ENCODE measurements at places on chromosomes 12 and 14.

GRCh38 chr14:60092526-60092920, 800 bp downstream of the PCNX4 start:
- DNase-seq = no peak

DNA sequence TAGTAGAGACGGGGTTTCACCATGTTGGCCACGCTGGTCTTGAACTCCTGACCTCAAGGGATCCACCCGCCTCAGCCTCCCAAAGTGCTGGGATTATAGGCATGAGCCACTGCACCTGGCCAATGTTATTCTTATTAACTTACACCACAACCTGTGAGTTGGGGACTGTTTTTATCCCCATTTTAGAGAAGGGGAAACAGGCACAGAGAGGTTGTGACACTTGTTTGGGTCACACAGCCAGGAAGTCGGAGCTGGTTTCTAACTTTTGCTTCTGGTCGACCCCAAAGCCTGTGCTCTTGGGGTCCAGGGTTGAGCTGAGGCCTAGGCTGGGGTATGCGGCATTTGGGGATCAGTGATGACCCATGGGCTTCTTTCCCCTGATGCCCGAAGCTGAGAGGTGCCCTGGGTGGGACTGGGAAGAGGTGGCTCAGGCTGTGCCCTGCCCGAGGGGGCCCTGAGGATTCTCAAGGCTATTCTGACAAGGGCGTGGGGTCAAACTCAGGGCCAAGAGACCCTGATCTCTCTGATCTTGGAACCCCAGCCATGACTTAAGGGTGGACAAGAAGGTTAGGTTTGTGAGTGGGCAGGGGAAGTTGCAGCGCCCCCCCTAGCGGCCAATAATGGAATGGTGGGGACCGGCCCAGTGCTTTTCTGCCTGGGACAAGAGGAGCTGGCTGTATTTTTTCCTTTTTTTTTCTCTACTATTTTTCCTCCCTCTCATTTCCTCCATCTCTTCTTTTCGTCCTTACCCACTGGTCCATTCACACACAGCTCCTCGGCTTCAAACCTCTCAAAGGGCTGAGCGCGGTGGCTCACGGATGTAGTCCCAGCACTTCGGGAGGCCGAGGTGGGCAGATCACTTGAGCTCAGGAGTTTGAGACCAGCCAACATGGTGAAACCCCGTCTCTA, 3.0 kb downstream of the SDSL start:
- no peak for DNase-seq

DNA sequence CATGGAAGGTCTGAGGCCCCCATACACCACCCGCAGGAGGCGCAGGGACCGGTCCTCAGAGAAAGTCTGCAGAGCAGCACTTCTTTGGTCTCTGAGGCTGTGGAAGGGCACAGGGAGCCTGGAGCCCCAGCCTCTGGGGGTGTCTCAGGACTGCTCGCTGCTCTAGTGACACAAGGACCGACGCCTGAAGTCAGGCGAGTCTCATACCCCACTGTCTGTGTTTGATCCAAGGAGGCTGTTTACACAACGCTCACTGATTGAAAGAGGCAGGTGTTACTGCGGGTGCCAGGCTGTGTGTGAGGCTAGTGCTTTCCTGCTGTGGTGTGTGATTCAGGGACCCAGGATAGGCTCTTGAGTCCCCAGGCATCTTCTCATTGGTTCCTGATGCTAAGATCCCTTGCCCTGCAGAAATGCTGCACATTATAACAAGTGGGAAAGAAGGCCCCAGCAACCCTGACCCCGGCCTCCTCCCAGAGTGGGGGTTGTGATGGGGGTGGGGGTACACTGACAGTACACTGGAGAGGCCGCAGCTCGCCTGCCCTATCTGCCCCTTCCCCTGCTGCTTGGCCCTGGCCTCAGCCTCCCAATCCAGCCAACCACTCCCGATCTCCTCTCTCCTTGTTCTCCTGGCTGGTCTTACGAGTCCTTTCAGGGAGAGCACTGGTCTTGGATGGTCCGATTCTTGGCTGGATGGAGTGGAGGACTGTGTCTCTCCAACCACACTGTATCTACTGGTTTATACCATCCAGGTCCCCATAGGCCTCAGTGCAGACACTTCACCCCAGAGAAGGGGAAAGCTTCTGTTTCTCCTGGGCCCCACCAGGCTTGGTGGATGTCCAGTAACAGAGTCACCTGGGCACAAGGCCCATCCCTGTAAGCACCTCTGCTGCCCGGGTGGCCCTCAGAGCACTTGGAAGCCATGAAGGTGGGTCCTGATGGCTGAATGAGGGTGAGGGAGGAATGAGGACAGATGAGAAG, 6.6 kb downstream of the CACNA2D4 start:
- no peak for DNase-seq

- no peak for DNase-seq
These were observed 13.8 kb downstream of the NGDN start for GRCh38 chr14:23483236-23483854.

- no peak for DNase-seq
These were observed 1.4 kb upstream of the RNF10 start for GRCh38 chr12:120532701-120533238.

DNA sequence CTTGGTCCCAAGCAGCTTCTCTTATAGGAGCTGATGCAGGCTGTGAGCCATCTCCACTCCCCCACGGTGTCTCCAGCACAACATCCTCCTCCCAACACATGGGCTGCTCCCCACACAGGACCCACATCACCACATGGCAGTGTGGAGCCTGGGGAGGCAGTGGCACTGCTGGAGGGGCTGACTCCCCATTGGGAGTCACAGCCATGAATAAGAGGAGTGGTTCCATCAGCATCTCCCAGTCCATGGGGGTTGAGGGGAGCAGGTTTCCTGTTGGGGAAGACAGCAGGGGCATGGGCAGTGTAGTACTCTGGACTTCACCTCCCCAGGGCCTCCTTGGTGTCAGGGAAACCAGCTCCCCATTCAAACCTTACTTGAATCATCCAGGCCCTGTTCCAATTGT, 40.5 kb upstream of the OXA1L start:
- no peak for DNase-seq

- no peak for DNase-seq
These were observed 33.4 kb downstream of the ADIPOR2 start for GRCh38 chr12:1724250-1724649.

DNA sequence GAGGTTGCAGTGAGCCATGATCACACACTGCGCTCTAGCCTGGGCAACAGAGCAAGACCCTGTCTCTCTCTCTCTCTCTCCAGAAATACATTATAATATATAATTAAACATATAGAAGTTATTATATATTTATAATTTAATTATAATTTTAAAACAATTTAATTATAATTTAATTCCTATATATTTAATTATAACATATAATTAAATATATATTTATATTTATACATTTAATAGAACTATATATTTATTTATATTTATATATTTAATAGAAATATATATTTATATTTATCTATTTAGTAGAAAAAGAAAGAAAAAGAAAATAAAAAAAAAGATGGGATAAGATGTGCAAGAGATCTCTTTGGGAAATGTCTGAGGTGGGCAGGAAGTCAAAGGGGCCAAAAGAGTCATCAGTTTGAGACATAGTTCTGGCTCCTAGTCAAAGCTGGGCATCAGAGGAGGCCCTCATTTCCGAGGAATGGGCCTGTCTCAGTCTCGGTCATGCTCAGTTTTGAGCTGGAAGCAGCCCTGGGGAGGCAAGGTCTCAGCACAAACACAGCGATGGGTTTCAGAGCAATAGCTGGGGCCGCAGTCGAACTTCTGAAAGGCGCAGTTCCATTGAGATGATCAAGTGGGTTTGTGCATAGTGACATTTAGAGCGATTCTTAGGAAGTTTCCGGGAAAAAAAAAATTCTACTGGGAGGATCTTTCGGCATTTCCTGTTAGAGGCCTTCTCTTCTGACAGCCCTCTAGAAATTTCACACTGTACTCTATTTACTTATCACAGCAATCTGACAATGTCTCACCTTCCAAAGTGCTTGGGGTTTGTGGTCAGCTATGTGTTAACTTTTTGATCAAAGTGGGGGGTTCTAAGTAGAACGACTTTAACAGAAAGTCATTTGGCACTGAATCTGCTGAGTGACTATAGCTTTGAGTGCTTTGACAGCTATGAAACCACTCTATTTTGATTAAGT, 58.7 kb upstream of the GZMB start:
- no peak for DNase-seq

DNA sequence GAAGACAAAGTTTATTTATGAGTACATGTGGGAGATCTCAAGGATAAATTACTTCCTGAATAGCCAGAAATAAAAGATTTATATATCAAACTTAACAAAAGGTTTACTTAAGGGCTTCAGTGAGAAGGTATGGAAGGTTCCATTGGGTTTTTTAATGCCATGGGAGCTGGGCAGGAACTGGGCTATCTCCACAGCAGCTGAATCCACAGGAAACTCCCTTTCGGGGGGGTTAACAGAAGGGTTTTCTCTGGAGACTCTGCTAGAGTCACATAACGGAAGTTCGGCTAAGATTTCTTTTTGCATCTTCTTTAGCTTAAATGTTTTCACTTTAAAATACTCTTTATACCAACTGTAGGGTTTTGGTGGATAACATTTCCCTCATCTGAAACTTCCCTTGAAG, 113.5 kb downstream of the UNC79 start:
- DNase-seq = no peak

DNA sequence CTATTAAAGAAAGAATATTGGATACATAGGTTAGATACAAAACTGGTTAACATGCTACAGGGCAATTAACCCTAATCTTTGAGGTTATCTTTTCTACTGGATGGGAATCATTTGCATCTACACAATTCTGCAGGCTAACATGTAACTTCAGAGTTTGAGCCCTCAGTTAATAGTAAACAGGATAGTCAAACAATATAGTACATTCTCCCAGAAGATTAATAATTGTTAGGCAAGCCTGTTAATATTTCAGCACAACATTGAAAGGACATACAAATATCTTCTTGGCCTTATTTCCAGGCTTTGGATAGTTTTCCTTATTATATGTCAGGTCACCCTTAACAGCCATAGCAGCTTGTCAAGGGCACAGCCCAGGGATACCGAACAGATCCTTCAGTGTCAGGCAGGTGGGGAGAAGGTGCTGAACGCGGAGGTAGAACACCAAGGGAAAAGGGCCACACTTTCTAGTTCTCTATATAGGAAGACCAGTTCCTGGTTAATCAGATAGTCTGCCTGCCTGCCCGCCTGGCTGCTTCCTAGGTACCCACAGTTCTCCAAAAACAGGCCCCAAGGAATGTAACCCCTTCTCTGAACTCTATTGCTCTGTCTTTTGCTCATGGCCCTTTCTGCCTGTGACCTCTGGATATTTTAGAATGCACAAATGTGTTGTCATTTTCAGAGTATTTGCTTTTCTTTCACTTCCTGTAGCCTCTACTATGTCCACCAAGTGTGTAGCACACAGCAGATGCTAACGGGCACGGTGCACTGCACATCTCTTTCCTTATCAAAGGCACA, 256.0 kb downstream of the PCNX1 start:
- no peak for DNase-seq

DNA sequence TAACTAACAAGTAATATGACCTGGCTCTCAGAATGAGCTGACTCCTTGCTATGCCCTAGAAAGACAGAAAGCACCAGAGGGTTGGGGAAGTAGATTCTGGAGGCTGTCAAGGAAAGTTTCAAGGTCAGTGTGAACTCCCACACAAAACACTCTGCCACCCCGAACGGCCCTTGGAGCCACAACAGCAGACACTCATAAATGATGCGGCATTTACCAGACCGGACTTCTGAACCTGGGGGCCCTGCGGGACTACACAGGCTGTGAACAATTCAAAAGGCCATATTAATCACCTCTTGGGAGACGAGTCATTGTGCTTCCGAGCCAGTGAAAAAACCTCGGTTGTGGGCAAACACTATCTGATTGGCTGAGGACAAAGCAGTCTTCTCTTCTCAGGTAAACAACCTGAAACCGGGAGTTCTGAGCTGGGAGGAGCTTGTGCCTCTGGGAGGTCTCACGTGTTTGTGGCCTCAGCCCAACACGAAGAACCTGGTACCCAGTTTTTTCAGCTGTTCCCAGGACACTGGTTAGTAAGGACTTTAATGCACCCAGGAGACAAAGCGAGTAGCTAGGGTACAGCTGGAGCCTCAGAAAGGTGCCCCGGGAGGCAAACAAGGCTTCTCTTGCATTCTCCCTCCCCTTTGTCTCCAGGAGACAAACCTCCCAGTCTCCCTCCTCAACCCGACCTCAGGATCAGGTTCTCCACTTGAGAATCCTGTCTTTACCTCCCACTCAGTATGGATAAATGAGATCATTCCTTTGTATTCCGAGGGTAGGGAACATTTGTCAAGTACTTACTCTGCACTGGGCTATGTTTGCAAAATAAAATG, 35.3 kb downstream of the VWF start:
- DNase-seq = no peak

DNA sequence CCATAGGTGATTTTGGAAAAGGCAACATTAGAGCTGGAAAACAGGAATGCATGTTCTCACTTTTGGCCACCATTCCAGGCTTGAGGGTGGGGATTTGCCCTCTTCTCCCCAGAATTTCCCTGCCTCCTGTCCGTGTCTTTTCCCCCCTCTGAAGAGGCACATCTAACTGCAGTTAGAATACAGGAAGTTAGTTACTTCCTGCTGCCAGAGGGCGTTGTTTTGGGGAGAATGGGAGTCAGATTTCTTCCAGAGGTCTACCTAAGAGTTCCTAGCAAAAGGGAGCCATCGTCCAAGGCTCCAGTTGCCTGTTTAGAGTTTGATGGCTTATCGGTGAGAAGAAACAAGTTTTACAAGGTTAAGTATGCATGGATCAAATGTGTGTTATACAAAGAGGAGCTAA, 112.8 kb upstream of the IGF1 start:
- DNase-seq = no peak

- no peak for DNase-seq
These were observed 9.3 kb upstream of the HDAC7 start for GRCh38 chr12:47828976-47829482.

- no peak for DNase-seq
These were observed 24.1 kb upstream of the SLC6A13 start for GRCh38 chr12:286531-287300.

DNA sequence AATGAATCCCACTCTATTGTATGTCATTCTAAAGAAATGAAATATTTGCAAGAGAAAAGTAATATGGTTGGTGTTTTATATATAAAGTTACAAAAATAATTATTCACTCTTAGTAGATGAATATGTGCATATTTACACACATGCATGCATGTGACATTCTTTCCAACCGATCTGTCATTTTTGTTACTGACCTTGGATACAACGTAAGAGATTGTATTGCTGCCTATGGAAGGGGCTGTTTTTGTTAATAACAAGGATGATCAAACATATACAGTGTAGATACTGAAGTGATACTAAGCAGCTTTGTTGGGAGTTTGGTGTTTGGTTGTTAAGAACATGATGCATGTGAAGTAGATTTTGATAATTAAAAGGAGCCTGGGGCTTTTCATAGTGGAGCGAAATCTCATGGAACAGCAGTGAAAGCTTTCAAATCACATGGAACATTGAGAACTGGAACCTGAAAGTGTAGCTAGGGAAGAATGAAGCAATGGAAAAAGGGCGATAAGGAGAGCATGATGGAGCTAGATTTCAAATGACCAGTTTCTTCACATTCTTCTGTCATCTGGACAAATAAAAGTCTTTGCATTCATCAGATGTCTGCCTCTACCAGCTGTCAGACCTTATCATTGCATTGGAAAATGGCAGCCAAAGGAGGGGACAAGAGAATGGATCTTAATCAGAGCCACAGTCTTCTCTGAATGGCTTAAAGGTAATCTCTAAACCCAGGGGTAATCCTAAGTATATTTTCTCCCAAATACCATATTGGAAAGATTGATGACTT, 10.0 kb downstream of the BORCS5 start:
- no peak for DNase-seq

GRCh38 chr12:48882315-48882687, 16.6 kb upstream of the RND1 start:
- no peak for DNase-seq

GRCh38 chr12:92547906-92548305, 154.9 kb upstream of the PLEKHG7 start:
- DNase-seq = no peak

- no peak for DNase-seq
These were observed 481.8 kb downstream of the TMEM117 start for GRCh38 chr12:44317651-44318126.

All from BJ (cell line).